ENCODE measurements at places on chromosomes 7 and 10. TPM values are rescaled to one million over a fixed set of nuclear protein-coding genes. Genes with fewer than 3 reads are reported as not detected.
A peak's percentile ranks its signal among the peaks of the same experiment; 100 is the strongest.

The OSBPL3 gene
- total RNA-seq: 70.2 TPM

- no peak for DNase-seq
Measured at GRCh38 chr7:36263095-36263484, 110.0 kb downstream of the EEPD1 start.

- peak; percentile 74 for DNase-seq
Measured at GRCh38 chr10:51302316-51302715, 228.0 kb downstream of the PRKG1 start.

- no peak for DNase-seq
Measured at GRCh38 chr7:116912269-116912909, 40.9 kb upstream of the ST7 start.

- DNase-seq: no peak
Measured at GRCh38 chr7:104486931-104487330, 158.5 kb downstream of the LHFPL3 start.

DNA sequence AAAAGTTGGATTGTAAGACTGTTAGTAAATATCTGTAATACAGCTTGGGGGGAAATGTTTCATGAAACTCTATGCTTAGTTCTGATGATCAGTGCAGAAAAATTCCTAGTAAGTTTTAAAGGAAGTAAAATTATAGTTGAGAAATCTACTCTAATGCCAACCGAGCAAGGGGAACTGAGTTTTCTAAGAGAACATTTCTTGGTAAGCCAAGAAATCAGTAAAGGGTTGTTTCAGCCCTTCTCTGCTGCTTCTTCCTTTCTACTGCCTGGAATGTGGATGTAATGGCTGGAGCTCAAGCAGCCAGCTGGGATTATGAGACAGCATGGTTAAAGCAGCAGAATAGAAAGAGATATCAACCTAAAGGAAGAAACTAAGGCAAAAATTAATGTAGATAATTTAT lies 15.9 kb upstream of the AKR1B1 start:
- no peak for DNase-seq

GRCh38 chr10:44960088-44960460 lies 472 bp downstream of the RASSF4 start:
- DNase-seq: no peak

The MYO3A gene
- not detected for total RNA-seq

- DNase-seq: no peak
Measured at GRCh38 chr10:123398180-123398591, 244.0 kb downstream of the BUB3 start.

The EDRF1 gene
- total RNA-seq: 21.6 TPM

GRCh38 chr10:26430641-26431163 lies 7.4 kb upstream of the APBB1IP start:
- no peak for DNase-seq

The MPP7 gene
- total RNA-seq: 0.99 TPM

The SPDYE11 gene
- total RNA-seq: not detected

GRCh38 chr10:35637462-35637861 lies 4.6 kb downstream of the FZD8 start:
- DNase-seq: peak; percentile 12

DNA sequence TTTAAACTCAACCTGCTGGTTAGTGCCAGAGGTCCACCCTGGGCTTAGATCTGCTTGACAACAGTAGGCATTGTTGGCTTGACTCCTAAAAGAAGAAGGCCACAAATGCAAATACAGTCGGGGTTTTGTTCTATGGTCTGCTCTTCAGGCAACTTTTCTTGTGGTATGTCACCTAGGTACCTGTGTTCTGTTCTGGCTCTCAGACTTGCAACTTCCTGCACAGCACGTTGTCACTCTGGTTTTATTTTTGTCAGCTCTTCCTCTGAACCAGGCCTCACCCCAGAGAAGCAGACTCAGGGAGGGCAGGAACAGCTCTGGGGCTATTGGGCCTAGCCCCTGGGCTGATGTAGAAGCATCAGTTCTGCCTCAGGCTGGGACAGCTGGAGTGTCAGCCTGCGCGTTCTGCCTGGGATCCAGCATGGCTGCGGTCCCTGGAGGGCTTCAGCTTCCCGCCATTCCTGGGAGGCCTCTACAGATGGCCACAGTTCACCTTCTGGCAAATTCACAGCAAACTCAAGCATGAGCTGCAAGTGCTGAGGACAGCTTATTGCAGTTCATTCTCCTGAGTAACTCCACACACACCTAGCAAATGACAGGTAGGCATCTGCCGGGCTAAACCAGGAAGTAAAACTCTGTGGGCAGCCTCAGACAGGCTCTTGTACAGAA lies 11.0 kb upstream of the PDCD4 start:
- no peak for DNase-seq

The ABCB1 gene
- total RNA-seq: 0.77 TPM

DNA sequence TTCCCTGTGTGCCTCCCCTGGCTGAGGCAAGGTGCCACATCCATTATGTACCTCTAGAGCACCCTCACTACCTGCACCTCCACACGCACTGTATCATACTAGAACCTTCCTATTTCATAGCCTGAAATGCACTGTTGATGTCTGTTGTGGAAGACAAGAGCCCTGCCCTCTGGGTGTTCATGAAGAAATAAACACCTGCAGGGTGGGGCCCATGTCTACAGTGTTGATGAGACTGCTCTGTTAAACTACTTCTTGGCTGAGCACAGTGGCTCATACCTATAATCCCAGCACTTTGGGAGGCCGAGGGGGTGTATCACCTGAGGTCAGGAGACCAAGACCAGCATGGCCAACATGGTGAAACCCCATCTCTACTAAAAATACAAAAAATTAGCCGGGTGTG lies 14.0 kb downstream of the SORBS1 start:
- no peak for DNase-seq

DNA sequence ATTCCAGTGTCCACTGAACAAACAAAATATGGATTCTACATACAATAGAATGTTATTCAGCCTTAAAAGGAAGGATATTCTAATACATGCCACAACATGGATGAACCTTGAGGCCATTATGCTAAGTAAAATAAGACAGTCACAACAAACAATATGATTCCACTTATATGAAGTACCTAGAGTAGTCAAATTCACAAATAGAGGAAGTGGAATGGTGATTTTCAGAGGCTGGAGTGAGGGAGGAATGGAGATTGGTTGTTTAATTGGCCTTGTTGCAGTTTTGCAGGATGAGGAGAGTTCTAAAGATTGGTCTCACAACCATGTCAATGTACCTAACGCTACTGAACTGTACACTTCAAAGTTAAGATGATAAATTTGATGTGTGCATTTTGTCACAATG lies 119.6 kb downstream of the CHN2 start:
- no peak for DNase-seq

- DNase-seq: no peak
Measured at GRCh38 chr10:7411671-7412128, 866 bp upstream of the SFMBT2 start.

- no peak for DNase-seq
Measured at GRCh38 chr10:119748871-119749270, 23.0 kb downstream of the INPP5F start.

DNA sequence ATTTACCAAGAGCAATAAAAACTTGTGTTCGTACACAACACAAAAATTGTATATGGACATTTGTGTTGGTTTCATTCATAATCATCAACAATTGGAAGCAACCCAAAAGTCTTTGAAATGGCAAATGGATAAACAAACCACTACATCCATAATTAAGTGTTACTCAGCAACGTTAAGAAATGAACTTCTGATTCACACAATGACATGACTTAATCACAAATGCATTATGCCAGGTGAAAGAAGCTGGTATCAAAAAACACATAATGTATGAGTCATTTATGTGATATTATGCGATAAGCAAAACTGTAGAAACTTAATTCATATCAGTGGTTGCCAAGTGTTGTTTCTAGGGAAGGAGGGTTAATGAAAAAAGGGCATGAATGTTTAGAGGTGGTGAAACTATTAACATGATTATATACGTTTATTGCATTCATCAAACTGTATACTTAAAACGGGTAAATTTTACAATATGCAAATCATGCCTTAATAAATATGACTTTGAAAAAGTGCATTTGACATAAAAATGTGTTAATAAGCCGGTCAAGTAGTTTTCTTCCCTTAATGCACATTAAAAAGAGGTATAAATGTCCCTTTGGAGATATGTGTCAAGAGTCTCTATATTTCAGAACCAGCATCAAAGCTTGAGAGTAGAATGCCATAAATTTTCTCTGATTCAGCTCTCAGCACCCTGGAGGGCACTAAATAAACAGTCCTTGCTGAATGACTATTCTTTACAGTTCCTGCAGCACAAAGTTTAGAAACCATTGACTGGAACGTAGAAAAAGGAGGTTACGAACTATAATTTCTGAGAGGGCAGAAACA lies 84.8 kb upstream of the GRM3 start:
- DNase-seq: no peak

The SKIDA1 gene
- total RNA-seq: 0.51 TPM

The GPR22 gene
- total RNA-seq: not detected

DNA sequence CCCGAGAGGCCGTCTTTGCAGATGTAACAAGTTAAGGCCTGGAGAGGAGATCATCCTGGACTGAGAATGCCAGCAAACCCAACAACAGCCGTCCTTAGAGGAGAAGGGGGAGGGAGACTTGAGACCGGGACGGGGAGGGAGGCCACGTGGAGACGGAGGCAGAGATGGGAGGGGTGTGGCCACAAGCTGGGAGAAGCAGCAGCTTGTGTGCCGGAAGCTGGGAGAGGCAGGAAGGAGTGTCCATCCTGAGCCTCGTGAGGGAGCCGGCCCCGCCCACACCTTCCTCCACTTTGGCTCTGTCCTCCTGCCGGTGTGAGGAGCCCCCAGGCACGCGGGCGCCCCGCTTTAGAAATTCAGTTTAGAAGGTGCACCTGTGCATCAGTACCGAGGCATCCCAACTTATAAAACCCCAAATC lies 95.7 kb downstream of the DNAJB6 start:
- DNase-seq: peak; percentile 60

GRCh38 chr7:118664498-118664897 lies 440.0 kb downstream of the ANKRD7 start:
- no peak for DNase-seq

The CCL24 gene
- total RNA-seq: not detected

- no peak for DNase-seq
Measured at GRCh38 chr7:17013204-17013603, 131.4 kb upstream of the AGR3 start.

GRCh38 chr7:92880212-92881090 lies 44.1 kb upstream of the CDK6 start:
- DNase-seq: peak; percentile 9

DNA sequence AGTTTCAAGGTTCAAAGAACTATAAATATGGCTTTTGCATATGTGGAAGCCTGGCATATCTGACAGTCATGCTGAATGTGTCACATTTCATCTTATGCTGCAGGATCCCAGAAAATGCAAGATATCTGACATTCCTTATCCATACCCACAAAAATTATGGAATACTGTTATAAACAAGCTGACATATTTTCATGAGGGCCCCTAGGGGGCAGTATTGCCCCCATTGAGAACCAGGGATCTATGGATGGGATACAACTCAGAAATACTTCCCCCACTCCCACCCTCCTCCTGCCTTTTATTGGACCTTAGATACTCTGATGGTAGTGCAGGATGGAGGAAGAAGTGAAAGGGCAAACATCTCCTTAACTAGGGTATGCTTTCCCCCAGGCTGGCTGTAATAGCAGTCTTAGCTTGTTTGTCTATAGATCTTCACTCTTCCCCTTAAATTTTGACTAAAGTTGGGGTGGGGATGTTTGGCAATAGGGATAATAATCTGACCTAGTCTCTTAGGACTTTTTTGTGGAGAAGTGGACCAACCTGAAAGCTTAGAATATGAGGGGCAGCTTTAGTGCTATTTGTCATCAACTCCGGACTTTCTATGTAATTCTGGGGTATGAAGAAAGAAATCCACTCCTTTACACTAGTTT lies 3.5 kb upstream of the GNGT1 start:
- DNase-seq: peak; percentile 79

DNA sequence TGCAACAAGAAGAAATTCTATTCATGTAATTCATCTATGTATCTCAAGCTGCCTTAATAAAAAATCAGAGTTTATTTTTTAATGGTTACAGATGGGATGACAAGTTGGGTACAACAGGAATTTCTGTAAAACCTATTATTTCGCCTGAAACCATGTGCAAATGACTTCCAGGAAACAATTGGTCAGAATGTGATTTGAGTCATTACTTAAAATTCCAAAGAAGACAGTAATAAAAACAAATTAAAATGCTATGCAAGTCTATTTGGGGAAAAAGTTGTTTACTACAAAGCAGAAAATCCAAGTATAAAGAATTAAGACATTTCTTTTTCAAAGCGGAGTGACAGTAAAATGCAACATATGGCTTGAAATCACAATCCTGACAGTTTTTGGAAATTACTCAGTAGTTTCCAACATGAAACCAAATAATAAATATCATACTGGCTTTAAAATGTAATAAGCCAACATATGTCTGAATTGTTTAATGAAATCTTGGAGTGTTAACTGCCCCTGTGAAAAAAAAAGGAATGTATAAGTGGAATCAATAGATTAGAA lies 41.5 kb upstream of the SEMA3C start:
- DNase-seq: peak; percentile 32

GRCh38 chr7:25318047-25318446 lies 89.8 kb upstream of the NPVF start:
- DNase-seq: no peak

The SPDYE8 gene
- total RNA-seq: not detected

The PTPRN2 gene
- 0.77 TPM for total RNA-seq

The BTAF1 gene
- total RNA-seq: 39.8 TPM

DNA sequence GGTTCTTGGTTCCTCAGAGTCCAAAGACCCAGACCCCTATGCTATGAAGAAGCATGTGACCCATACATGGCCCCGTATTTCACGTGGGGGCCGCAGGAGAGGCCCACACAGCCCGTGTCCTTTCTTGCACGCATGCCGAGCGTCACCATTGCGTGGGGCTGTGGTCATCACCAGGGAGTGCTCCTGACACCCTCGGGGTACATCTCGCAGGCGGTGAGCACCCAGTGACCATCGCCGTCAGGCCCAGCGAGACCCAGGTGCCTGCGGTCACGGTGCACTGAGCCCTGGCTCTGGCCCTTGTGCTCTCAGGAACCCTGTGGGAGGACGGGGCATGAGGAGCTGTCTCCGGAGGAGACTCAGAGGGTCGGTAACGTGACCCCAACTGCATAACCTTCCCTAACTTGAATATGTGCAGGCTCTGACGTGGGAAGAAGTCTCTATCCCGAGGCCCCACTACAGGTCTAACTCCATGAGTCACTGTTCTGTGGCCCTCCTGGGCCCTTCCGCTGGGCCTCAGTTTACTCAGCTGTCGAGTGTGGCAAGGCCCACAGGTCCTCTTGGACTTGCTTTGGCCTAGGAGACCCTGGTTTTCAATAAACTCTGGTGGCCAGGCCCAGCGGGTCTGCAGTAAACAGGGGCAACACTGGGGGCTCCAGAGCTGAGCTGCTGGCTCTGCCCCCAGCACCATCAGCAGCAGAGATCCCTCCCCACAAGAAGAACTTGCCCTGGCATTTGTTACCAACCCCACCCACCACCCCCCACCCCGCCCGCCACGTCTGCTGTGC lies 503.9 kb downstream of the PTPRN2 start:
- DNase-seq: no peak

The CPA2 gene
- total RNA-seq: under 0.01 TPM

All from fibroblast of lung (primary cell).